ENCODE measurements at places on chromosomes 7 and 10.

DNA sequence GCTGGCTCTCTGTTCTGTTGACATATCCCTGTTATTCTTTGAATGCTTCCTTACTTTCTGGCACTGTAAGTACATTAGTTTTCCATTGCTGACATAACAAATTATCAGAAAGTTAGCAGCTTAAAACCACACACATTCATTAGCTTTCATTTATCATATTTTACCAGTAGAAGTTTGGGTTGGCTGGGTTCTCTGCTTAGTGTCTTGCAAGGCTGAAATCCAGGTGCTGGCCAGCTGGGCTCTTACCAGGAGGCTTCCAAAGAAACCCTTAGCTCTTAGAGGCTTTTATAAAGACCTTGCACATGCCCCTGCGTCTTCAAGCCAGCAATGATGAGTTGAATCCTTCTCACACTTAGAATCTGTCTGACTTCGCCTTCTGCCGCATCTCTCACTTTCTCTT is 160.6 kb downstream of the MLLT10 start:
- DNase-seq, result no peak

DNA sequence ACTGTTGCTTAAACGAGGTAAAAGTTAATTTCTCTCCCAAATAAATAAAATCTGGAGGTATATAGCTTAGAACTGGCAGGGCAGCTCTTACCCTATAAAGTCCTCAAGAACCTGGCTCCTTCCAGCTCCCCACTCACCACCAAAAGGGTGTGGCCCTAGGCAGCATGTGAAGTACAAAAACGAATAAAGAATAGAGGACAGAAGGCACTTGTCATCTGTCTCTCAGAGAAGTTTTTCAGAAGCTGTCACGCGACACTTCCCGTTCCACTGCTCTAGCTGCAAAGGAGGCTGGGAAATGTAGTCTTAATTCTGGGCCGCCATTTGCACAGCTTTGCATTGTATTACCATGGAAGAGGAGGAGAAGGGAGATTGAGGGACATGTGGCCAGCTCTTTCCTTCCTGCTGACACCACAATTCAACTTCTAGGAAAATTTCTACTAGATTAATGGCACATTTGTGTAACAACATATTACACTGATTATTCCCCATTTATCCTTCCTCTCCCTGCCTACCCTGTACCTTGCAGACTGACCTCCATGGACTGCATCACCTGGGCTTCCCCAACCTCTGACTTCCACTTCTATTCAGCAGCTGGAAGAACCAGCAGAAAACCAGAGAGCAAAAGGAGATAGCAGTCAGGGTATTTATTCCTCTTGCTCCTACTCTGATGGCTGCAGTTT is 62.2 kb downstream of the CCDC71L start:
- DNase-seq, result peak; percentile 33

DNA sequence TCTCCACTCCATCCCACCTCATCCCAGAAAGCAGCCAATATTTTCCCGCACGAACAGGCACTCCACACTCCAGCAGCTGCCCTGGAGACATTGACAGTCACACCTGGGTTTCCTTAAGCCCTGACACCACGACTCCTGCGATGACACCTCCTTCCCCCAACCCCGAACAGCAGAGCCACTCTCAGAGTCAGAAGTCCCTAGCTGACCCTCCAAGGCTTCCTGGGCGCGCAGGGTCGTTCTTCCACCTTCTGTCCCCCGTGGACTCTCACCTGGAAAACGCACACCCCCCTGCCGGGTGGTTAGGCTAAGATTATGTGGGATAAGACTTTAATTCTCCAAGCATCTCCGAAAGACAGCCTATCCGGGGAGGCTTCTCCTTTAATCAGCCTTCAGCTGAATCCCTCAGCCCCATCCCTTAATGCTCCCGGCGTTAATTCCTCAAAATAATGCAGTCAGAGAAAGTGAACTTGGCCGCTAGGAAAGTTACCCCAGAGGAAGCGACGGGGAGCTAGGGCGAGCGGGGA is 1.1 kb downstream of the DENND11 start:
- peak; percentile 5 for DNase-seq

- no peak for DNase-seq
Measured at GRCh38 chr7:117210908-117211307, 112.0 kb downstream of the WNT2 start.

DNA sequence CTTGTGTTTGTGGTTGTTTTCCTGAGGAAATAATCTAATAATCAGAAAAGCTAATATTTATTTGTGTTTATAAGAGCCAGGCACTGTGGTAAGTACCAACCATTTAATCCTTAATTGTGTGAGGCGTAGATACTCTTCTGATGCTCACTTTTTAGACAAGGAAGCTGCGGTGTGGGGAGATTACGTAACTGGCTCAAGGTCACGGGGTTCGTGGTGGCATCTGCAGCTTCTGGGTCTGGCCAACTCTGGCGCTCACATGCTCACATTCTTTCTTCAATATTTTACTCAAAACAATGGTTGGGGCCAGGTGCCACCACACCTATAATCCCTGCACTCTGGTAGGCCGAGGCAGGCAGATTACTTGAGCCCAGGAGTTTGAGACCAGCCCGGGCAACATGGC is 77.6 kb downstream of the RALA start:
- DNase-seq, result no peak

- DNase-seq, result no peak
Measured at GRCh38 chr10:80518143-80518806, 19.4 kb upstream of the SH2D4B start.

- no peak for DNase-seq
Measured at GRCh38 chr7:121046893-121047468, 58.5 kb downstream of the CPED1 start.

DNA sequence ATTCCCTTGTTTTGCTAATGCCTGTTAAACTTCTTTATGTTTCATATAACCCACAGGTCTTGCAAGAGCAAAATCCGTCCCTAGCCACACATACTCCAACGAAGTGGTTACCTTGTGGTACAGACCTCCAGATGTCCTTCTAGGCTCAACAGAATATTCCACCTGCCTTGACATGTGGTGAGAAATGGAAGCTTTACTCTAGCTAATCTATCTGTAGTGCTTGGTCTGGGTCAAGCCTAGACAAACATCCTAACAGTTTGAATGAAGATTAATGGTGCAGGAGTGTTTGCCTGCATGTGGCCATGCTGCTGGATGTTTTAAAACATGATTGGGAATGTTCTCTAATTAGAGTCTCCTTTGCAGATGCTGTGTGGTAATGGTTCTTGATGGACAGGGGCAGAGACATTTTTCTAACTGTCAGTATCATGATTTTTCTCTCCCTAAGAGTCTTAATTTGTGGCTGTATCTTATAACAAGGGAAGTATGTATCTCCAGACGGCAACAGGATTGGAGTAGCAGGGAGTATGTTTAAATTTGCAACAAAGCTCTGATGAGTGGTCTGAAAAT is 308.5 kb upstream of the FZD1 start:
- DNase-seq, result no peak

DNA sequence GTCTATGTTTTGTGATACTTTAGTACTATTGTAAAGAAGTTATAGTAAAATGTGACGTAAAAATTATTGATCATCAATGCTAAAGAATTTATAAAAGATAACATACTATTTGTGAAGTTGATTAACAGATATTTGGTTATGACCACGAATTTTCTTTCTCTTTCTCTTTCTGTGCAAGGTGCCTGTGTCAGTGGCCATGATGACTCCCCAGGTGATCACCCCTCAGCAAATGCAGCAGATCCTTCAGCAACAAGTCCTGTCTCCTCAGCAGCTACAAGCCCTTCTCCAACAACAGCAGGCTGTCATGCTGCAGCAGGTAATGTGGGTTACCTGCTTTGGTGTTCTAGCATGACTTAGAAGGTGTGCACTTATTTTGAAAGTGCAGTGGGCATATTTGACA is 213.7 kb downstream of the FOXP2 start:
- no peak for DNase-seq

- no peak for DNase-seq
Measured at GRCh38 chr7:120997882-120998474, 9.5 kb downstream of the CPED1 start.

- DNase-seq, result no peak
Measured at GRCh38 chr7:513521-514166, 6.0 kb downstream of the PDGFA start.

DNA sequence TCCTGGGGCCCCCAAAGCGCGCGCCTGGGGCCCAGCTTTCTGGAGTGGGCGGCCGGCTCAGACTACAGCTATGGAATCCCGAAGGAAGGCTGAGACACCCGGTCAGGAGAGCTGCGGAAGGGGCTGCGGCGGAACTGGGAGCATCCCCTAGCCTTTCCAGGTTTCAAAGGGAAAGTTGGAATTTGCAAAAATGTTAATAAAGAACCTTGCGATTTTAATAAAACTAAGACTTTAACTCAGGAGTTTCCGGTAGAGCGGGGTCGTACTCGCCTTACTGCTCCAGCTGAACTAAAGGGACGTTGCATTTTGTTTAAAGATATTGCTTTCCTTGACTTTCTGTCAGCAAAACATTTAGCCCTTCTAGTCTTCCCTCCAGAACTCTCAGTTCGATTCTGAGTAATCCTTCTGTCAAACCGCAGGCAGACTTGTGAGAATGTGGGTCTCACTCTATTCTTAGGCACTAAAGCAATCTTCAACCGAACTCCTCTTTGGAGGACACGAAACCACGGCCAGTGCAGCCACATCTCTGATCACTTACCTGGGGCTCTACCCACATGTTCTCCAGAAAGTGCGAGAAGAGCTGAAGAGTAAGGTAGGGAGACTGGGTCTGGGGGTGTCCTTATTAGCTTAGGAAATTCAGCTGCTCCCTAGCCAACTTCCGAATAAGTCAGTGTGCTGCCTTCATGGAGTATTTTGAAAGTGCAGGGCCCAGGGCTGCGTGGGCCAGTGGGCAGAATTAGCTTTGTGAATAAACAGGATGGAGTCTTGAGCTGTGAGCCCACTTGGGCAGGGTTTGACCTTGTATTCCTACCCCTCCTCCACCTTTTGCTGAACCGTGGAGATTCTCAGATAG is 1.9 kb downstream of the CYP26A1 start:
- no peak for DNase-seq

GRCh38 chr10:34323192-34323591 is 491.9 kb downstream of the PARD3 start:
- DNase-seq, result no peak

DNA sequence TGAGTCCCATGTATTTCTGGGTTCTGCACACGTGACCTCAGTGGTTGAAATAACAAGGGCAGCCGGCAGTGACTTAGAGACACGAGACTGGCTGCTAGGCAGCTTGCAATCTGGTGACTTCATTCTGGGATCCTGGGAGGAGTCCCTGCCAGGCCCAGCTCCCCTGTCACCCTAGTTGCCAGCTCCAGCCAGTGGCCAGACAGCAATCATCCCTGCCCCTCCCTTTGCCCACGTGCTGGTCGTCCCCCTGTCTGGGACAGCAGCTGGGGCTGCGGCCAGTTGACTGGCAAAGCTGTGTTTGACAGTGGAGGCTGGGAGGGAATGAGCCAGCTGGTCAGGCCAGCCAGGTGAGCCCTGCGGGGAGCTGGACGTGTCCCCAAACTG is 30.0 kb downstream of the ADGRA1 start:
- DNase-seq, result no peak

GRCh38 chr10:58237014-58237834 is 30.5 kb downstream of the IPMK start:
- no peak for DNase-seq

- DNase-seq, result no peak
Measured at GRCh38 chr7:116258734-116259133, 48.4 kb downstream of the TES start.

GRCh38 chr10:11475831-11476434 is 135.5 kb downstream of the USP6NL start:
- DNase-seq, result no peak

DNA sequence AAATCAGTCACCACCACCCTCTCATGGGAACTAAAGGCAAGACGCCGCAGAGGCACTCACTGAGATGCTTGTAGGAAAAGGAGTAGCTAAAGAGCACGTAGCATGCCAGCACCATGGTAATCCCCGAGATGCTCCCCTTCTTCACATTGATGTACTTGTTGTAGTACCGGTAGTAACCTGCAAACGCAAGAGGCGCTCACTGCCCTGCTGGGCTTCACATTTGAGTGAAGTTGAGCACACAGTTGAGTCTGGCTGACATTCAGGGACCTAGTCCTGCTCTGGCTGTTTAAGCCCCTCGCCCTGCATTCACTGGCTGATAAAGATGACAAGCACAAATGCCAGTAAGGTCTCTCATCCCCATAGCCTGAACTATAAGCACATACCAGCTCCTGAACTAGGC is 6.9 kb downstream of the ATP5MF start:
- DNase-seq, result no peak

DNA sequence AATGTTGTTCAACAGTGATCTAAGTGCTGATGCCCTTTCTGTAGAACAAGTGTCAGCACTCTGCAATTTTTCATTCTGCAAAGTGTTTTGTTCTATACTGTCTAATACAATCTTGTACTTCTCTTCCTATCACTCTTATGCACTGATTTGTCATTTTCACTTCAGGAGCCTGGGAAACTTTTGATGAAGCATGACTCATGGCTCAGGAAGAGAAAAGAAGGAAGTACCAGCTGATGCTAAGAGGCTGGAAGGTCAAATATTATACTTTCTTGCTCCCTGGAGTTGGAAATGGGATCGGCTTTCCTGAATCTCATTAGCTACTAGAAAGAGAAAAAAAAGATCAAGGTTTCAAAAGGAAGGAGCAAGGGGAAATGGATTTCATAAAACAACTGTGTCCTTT is 45.8 kb downstream of the DGKI start:
- no peak for DNase-seq

DNA sequence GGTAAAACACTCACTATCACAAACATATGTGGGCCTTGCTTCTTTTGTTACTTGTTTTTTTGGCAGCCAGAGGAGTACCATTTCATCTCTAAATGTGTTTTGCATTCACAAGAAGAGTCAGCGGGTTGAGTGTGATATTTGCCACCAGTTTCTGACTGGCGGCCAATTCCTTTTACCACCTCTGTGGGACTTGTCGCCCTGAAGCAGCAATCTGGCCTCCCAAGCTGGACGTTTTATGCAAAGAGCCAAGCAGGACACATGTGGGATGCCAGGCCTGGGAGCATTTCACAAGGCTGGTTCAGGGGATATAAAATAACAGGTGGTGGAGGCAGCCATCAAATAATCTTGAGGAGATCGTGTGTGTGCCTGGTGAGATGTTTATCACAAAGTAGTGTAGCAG is 61.8 kb upstream of the TRIL start:
- DNase-seq, result no peak

DNA sequence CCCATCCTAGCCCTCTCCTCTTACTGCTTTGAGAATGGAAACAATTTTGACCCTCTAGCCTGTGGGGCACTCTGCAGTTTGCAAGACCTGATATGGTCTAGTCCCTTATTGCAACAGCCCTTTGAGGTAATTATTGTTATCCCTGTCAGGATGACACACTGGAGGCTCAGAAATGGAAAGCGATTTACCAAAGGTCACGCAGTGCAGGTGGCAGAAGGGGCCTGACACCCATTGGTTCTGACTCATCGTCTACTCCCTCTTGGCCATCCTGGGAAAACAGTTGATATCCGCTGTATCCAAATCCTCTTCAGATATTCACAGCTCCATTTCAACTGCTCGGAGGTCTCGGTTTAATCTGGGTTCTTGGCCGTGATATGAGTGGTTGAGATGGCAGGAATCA is 44.7 kb upstream of the AQP1 start:
- no peak for DNase-seq

DNA sequence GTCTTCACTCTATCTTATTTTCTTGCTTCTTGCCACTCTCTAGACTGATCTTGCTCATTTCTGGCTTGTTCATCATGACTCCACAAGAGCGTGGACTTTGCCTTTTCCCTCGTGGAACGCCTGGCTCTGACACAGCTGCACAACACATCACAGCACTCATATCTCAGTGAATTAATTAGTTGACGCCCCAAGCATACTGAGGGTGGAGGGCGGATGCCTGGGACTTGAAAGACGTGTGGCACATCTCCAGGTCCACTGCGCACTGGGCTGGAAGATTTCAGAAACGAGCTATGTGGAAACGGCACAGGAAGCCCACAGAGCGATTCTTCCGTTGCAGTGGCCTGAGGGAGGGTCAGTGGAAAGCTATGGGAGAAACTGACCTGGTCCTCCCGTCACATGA is 23.6 kb upstream of the PLEKHA1 start:
- no peak for DNase-seq
